ENCODE measurements at places on chromosomes 13 and 19.

DNA sequence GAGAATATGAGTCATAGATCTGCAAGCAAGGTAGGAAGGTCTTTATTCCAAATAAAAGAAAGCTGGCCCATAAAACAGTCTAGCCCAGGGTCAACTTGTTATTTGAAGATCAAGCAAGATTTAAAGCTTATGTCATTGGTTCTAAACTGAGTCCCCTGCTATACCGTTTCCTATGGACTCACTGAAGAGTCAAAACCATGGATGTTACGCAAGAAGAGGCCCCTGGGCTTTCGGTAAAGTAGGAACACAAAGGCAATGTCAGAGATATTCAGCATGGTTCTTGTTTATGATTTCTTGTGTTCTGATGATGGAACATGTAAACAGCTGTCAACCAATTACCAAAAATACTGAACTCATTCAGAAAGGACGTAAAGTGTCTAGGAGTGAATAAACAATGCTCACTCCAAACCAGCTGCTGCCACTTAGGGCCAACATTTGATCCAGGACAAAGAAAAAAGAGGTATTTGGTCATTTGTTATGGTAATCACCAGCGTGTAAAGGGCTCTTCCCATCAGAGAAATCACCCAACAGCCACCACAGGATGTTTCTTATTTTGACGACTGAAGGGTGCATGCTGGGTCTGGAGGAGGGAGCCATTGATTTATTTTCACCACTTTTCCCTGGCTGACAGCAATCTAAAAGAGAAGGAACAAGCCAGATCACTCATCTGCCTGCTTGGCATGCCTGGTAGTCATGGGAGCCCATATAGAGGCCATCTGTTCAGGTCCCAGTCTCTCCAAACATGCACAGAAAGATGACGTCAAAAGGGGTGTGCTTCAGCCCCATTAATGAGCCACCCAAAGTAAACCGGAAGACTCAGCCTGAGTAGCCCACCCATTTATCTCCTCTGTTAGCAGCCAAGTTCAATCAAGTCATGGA, 68.3 kb downstream of the FGF14 start:
- 0 out of 2 replicates have a peak, but pooled peaks cover 5% of the 10 kb centered on the region for H3K4me1 ChIP-seq
- H3K27me3 ChIP-seq: no peaks in the 10 kb centered on the region
- DNase-seq: no peak
- no peak overlapping the region for H3K4me3 ChIP-seq
- H3K36me3 ChIP-seq: no peaks in the 10 kb centered on the region

- no peak overlapping the region for H3K27ac ChIP-seq
- H3K4me1 ChIP-seq: no peaks in the 10 kb centered on the region
- no peaks in the 10 kb centered on the region for H3K27me3 ChIP-seq
- peak; percentile 40 for DNase-seq
Measured at GRCh38 chr13:33228648-33229445, 56.7 kb downstream of the STARD13 start.

DNA sequence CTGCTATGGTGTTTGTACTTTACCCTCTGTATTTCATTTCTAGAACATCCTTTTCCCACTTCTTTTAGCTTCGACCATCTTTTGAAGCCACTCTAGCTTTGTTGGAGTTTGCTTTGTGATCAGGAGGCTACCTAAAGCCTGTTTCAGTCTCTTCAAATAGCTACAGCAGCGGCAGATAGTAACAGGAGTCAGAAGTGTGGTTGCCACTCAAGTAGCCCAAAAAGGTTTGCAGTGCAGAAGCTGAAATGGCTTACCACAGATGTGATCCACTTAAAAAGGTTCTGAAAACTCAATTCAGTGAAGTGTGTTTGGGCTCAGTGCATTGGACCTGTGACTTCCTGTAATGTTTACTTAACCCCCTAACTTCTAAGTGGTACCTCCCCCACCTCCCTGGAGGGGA, 26.2 kb downstream of the WASF3 start:
- H3K4me3 ChIP-seq: no peak overlapping the region
- H3K27me3 ChIP-seq: no peaks in the 10 kb centered on the region
- no peak for DNase-seq
- no peak overlapping the region for H3K27ac ChIP-seq
- H3K36me3 ChIP-seq: no peaks in the 10 kb centered on the region
- H3K4me1 ChIP-seq: no peaks in the 10 kb centered on the region

DNA sequence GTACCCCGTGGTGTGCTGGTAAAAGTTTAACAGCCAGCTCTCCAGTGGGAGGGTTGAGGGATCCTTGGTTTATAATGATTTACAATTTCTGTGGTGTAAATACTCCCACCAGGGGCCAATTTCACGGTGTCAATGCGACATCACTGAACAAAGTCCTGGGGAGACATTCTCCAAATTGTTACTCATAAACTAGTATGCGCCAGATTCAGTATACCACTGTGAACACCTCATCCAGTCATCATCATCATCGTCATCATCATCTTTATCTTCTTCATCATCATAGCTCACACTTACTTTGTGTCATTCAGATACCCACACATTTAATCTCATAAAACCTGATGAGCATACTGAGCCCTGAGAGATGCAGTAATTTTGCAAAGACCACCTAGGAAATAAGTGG, 17.2 kb upstream of the TNFSF14 start:
- peaks cover 76% of the 10 kb centered on the region for H3K27me3 ChIP-seq
- no peaks in the 10 kb centered on the region for H3K36me3 ChIP-seq
- H3K27ac ChIP-seq: no peak overlapping the region
- no peak overlapping the region for H3K4me3 ChIP-seq
- no peaks in the 10 kb centered on the region for H3K4me1 ChIP-seq

- peaks cover 4% of the 10 kb centered on the region for H3K36me3 ChIP-seq
- peaks cover 5% of the 10 kb centered on the region for H3K4me1 ChIP-seq
- H3K27ac ChIP-seq: peak within 1 kb of the TSS; percentile 85
Measured at GRCh38 chr19:18919086-18919899, at the start of the genes COPE and DDX49. COPE (minus strand) TSS chr19:18919387; CDS start chr19:18919348, 39 bp downstream. DDX49 (plus strand) TSS chr19:18919715; CDS start chr19:18919742, 27 bp downstream.

GRCh38 chr13:74174810-74175209, 40.6 kb upstream of the KLF12 start:
- no peaks in the 10 kb centered on the region for H3K4me1 ChIP-seq
- no peaks in the 10 kb centered on the region for H3K36me3 ChIP-seq
- H3K27ac ChIP-seq: no peak overlapping the region
- H3K27me3 ChIP-seq: no peaks in the 10 kb centered on the region

GRCh38 chr19:42474743-42475142, 32.0 kb upstream of the CXCL17 start:
- H3K36me3 ChIP-seq: no peaks in the 10 kb centered on the region
- no peak for DNase-seq
- H3K4me1 ChIP-seq: no peaks in the 10 kb centered on the region
- H3K27ac ChIP-seq: no peak overlapping the region

DNA sequence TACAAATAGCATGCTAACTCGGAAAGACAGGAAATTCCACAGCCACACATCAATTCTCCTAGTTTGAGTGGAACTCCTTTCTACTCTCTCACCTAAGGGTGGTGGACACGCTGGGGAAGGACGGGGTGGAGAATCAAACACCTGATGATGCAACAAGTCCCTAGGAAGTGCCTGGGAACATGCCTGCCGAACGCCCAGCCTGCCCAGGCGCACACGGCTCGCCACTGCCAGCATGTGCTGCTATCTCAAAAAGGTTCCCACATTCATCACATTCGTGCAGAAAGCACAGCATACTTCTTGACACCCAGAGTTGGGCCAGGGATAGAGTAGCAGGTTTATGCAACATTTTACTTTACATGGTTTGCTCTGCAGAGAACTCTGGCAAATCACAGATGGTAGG, 164.6 kb downstream of the ABCC4 start:
- no peak overlapping the region for H3K27ac ChIP-seq
- no peak overlapping the region for H3K4me3 ChIP-seq
- H3K27me3 ChIP-seq: no peaks in the 10 kb centered on the region
- no peaks in the 10 kb centered on the region for H3K36me3 ChIP-seq
- no peaks in the 10 kb centered on the region for H3K4me1 ChIP-seq
- no peak for DNase-seq

DNA sequence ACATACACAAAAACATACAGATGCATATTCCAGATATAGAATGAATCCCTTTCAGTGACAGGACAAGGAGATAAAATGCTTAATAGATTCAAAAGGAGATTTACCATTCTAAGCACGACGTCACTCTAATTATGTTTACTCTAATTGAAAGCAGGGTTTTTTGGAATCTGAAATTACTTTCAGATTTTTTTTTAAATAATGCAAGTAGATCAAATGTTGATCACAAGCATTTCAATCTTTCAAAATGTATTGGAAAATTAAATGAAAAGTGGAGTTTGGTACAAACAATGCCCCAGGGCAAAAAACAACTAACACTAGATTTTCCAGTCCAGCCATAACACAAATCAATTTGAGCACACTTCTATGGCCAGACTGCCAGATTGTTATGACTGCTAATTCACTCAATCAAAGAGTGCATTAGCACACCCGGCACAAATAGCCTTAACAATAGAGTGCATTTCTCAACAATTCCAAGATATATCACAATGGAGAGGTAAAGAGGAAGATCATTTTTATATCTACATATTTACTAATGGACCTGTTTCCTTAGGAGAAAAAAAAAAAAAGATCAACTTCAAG, 4.3 kb upstream of the DACH1 start:
- H3K27ac ChIP-seq: no peak overlapping the region
- no peak overlapping the region for H3K4me3 ChIP-seq
- H3K27me3 ChIP-seq: no peaks in the 10 kb centered on the region
- H3K4me1 ChIP-seq: peaks cover 5% of the 10 kb centered on the region
- no peaks in the 10 kb centered on the region for H3K36me3 ChIP-seq
- DNase-seq: no peak

DNA sequence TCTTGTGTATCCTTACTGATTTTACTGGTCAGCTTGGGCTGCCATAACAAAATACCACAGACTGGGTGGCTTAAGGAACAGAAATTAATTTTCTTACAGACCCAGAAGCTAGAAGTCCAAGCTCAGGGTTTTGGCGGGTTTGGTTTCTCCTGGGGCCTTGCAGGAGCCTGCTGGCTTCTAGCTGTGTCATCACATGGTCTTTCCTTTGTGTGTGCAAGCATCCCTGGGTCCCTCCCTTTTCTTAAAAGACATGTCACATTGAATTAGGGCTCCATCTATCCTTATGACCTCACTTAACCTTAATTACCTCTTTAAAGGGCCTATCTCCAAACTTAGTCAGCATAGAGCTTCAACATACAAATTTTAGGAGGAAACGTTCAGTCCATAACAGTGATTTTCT, 23.4 kb downstream of the UBAC2 start:
- peaks cover 12% of the 10 kb centered on the region for H3K4me1 ChIP-seq
- H3K4me3 ChIP-seq: no peak overlapping the region
- H3K36me3 ChIP-seq: no peaks in the 10 kb centered on the region
- H3K27me3 ChIP-seq: 0 out of 2 replicates have a peak, but pooled peaks cover 3% of the 10 kb centered on the region
- DNase-seq: no peak
- H3K27ac ChIP-seq: no peak overlapping the region

- H3K36me3 ChIP-seq: no peaks in the 10 kb centered on the region
- H3K4me1 ChIP-seq: no peaks in the 10 kb centered on the region
- no peak overlapping the region for H3K4me3 ChIP-seq
- no peak overlapping the region for H3K27ac ChIP-seq
- no peak for DNase-seq
Measured at GRCh38 chr13:45500492-45501174, 35.9 kb downstream of the COG3 start.

- no peak overlapping the region for H3K27ac ChIP-seq
- no peaks in the 10 kb centered on the region for H3K4me1 ChIP-seq
- no peak for DNase-seq
- H3K36me3 ChIP-seq: no peaks in the 10 kb centered on the region
Measured at GRCh38 chr13:75178436-75178835, 303.5 kb downstream of the TBC1D4 start.

DNA sequence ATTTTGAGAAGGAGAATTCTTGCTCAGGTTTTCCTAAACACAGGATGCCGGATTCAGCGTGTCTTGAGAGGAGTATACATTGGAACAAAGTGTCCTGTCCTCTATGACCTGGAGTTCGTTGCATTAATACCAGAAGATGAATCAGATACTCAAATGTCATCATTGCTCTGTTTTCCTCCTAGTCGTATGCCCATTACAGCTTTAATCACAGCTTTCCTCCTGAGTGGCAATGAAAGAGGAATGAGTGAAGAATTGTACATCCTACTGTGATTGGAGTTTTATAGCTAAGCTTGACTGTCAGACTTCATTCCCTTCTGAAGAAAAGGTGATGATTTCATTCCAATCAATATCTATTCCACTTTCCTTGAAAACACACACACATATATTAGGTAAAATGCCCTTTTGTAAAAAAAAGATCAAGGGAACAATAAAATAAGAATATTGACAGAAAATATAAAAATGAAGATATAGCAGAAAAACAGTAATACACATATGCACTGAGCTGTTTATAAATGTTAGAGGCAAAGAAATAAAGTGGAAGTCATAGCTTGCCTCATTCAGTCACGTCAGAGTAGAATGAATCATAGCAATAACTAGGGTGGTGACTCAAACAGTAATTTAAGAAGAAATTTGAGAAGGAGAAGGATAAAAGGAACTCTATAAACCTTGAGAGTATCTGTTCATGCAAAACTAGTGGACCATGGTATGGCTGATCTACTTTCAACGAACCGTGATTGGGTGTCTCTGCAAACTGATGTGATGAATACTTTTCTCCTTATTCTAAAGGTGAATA, 501.5 kb downstream of the SUCLA2 start:
- no peaks in the 10 kb centered on the region for H3K36me3 ChIP-seq
- DNase-seq: no peak
- no peak overlapping the region for H3K4me3 ChIP-seq
- no peaks in the 10 kb centered on the region for H3K4me1 ChIP-seq
- H3K27ac ChIP-seq: no peak overlapping the region

GRCh38 chr13:83905641-83906040, 23.4 kb upstream of the SLITRK1 start:
- H3K27ac ChIP-seq: no peak overlapping the region
- H3K4me1 ChIP-seq: no peaks in the 10 kb centered on the region
- no peaks in the 10 kb centered on the region for H3K36me3 ChIP-seq
- no peaks in the 10 kb centered on the region for H3K27me3 ChIP-seq

GRCh38 chr13:32001769-32002168, 29.8 kb upstream of the FRY start:
- no peak overlapping the region for H3K27ac ChIP-seq
- no peaks in the 10 kb centered on the region for H3K4me1 ChIP-seq
- H3K4me3 ChIP-seq: no peak overlapping the region
- no peaks in the 10 kb centered on the region for H3K27me3 ChIP-seq

DNA sequence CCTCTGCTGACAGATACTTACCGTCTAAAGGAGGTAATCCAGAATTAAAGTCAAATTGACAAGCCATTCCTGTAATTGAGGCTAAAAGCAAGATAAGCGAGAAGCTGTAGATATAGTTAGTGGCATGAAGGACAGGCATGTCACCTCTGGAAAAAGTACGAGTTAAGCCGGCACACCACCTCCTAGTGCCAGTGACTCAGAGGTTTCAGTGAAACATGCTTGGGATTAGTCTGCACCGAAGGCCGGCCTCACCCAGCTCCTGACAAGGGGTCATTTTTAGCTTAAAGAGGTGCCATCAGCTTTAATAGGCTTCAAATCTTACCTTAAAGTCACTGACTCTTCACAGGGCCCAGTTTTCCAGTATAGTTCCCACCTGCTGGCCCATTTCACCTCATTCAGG, 838.0 kb downstream of the UQCRFS1 start:
- no peaks in the 10 kb centered on the region for H3K27me3 ChIP-seq
- DNase-seq: no peak
- no peaks in the 10 kb centered on the region for H3K36me3 ChIP-seq
- H3K4me1 ChIP-seq: no peaks in the 10 kb centered on the region

All from MM.1S (cell line).